ENCODE measurements at places on chromosomes 7 and 10. TPM values are rescaled to one million over a fixed set of nuclear protein-coding genes. Genes with fewer than 3 reads are reported as not detected.

SRGN gene
- total RNA-seq, result 1,601 TPM

HSPB1 gene
- 571 TPM for total RNA-seq

STEAP1B gene
- 47.8 TPM for total RNA-seq

OTUD1 gene
- 4.2 TPM for total RNA-seq

TMEM225B gene
- 0.15 TPM for total RNA-seq

ZNF25 gene
- 4.9 TPM for total RNA-seq

PCGF5 gene
- total RNA-seq, result 34.0 TPM

DNAJC30 gene
- total RNA-seq, result 5.6 TPM

SGCE gene
- total RNA-seq, result 31.9 TPM

GNGT1 gene
- not detected for total RNA-seq

LIPN gene
- not detected for total RNA-seq

CPA5 gene
- total RNA-seq, result not detected

NME8 gene
- not detected for total RNA-seq

CACNA2D1 gene
- 10.3 TPM for total RNA-seq

ACSL5 gene
- total RNA-seq, result 64.8 TPM

ANKRD2 gene
- 0.67 TPM for total RNA-seq

RINT1 gene
- total RNA-seq, result 18.2 TPM

DTX2 gene
- total RNA-seq, result 6.9 TPM

MAGI2 gene
- total RNA-seq, result 0.84 TPM

AIFM2 gene
- 6.2 TPM for total RNA-seq

RASA4B gene
- total RNA-seq, result 4.6 TPM

NYAP1 gene
- total RNA-seq, result 2.9 TPM

Data from mammary microvascular endothelial cell (primary cell).